ENCODE measurements at places on chromosomes 2 and 18. TPM values are rescaled to one million over a fixed set of nuclear protein-coding genes. Genes with fewer than 3 reads are reported as not detected.

DNA sequence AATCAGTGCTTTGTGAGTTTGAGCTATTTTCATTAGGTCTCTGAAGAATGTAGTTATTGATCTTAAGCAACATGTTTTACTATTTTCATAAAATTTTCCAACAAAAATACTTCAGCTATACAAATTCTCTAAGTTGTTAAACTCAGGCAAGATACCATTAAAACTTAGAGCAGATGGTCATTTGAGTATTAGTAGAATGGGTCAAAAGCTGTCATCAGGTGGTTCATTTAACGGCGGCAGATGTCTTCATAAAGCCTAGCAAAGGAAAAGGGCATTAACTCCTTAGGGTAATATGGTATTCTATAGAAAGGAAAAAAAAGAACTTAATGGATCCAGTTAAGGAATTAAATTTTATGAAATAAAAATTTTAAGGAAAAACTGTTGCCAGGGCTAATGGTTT, 19.2 kb downstream of the MIB1 start:
- no peaks in the 10 kb centered on the region for H3K27me3 ChIP-seq
- no peaks in the 10 kb centered on the region for H3K36me3 ChIP-seq
- no peak overlapping the region for H3K27ac ChIP-seq
- H3K4me1 ChIP-seq, result peaks cover 8% of the 10 kb centered on the region
- DNase-seq, result no peak
- no peak overlapping the region for H3K4me3 ChIP-seq

DNA sequence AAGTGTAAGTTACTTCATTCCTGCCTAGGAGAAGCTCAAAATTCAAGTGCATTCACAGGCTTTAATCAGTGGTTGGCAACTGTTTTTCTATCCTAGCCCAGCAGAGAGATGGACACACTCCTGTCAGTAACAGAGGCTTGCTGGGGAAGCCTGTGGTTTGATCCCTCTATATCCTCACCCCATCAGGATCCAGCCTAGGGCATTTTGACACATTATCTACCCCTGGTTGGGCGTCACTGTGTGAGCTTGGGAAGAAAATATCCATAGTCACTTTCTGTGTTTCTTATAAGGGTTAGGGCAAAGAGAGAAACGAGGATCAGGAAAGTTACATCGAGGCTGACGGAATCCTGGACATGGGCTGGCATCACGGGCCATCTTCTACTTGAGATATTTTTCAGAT, 10.0 kb downstream of the NT5DC4 start:
- no peak for DNase-seq
- H3K4me3 ChIP-seq, result no peak overlapping the region
- peaks cover 16% of the 10 kb centered on the region for H3K4me1 ChIP-seq
- H3K27me3 ChIP-seq, result no peaks in the 10 kb centered on the region

GRCh38 chr18:56907771-56908170, 239.1 kb upstream of the BOD1L2 start:
- no peak overlapping the region for H3K27ac ChIP-seq
- no peak for DNase-seq
- no peaks in the 10 kb centered on the region for H3K4me1 ChIP-seq
- no peak overlapping the region for H3K4me3 ChIP-seq
- H3K36me3 ChIP-seq, result peaks cover 1% of the 10 kb centered on the region
- no peaks in the 10 kb centered on the region for H3K27me3 ChIP-seq

DNA sequence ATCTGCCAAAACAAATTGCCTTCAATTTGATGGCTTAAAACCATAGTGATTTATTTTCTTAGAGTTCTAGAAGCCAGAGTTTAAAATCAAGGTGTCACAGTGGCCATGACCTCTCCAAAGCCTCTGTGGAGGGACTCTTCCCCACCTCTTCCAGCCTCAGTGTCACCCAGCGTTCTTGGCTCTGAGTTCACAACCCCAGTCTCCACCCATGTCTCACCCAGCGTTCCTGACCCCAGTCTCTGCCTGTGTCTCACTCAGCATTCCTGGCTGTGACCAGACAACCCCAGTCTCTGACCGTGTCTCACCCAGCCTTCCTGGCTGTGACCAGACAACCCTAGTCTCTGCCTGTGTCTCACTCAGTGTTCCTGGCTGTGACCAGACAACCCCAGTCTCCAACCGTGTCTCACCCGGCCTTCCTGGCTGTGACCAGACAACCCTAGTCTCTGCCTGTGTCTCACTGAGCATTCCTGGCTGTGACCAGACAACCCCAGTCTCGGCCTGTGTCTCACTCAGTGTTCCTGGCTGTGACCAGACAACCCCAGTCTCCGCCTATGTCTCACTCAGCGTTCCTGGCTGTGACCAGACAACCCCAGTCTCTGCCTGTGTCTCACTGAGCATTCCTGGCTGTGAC, 299.3 kb downstream of the GALR1 start:
- H3K27ac ChIP-seq, result no peak overlapping the region
- H3K36me3 ChIP-seq, result no peaks in the 10 kb centered on the region
- no peak for DNase-seq
- no peaks in the 10 kb centered on the region for H3K4me1 ChIP-seq
- no peaks in the 10 kb centered on the region for H3K27me3 ChIP-seq

ANTXR1 gene
- not detected for total RNA-seq
